Uterine smooth muscle cell (primary cell): ENCODE measurements at places on chromosomes 6 and 20. TPM values are rescaled to one million over a fixed set of nuclear protein-coding genes. Genes with fewer than 3 reads are reported as not detected.

Gene EBF4
- 1.2 and 4.1 TPM in 2 replicates for total RNA-seq

Gene PAQR8
- total RNA-seq, result 4.0 and 4.1 TPM in 2 replicates

Gene CFB
- 2.3 and 5.6 TPM in 2 replicates for total RNA-seq

Gene TMEM74B
- 0.11 TPM in 1 of 2 replicates, not detected in the other for total RNA-seq

Gene SLC52A3
- total RNA-seq, result 0.12 TPM in 1 of 2 replicates, not detected in the other

Gene HACE1
- 25.7 and 26.3 TPM in 2 replicates for total RNA-seq

Gene RRAGD
- 2.3 and 3.2 TPM in 2 replicates for total RNA-seq

Gene MROH8
- total RNA-seq, result 1.1 and 1.4 TPM in 2 replicates

Gene COL9A3
- total RNA-seq, result 0.11 and 1.1 TPM in 2 replicates

Gene SLC25A27
- 4.1 and 7.9 TPM in 2 replicates for total RNA-seq

Gene PRL
- total RNA-seq, result not detected in 2 replicates

Gene SLC22A7
- total RNA-seq, result not detected in 2 replicates

Gene DOK5
- total RNA-seq, result 14.6 and 15.6 TPM in 2 replicates

Gene PI3
- not detected in 2 replicates for total RNA-seq

Gene COL11A2
- 0.11 and 0.12 TPM in 2 replicates for total RNA-seq

Gene BNIP5
- not detected in 2 replicates for total RNA-seq

Gene PHACTR3
- 0.12 TPM in 1 of 2 replicates, not detected in the other for total RNA-seq

Gene TM9SF4
- total RNA-seq, result 25.5 and 35.4 TPM in 2 replicates

Gene ANKRD6
- total RNA-seq, result 2.0 and 2.7 TPM in 2 replicates

Gene TPMT
- total RNA-seq, result 27.4 and 55.6 TPM in 2 replicates

Gene WFDC10B
- not detected in 2 replicates for total RNA-seq

Gene PDE7B
- 2.5 and 2.8 TPM in 2 replicates for total RNA-seq

Gene CALHM4
- not detected in 2 replicates for total RNA-seq

Gene TBC1D20
- total RNA-seq, result 36.1 and 51.9 TPM in 2 replicates

Gene RAB5IF
- 65.6 and 85.7 TPM in 2 replicates for total RNA-seq

Gene TENT5A
- total RNA-seq, result 30.1 and 56.0 TPM in 2 replicates

Gene SLC22A16
- total RNA-seq, result 0.11 TPM in 1 of 2 replicates, not detected in the other

Gene ZSCAN16
- 4.9 and 5.8 TPM in 2 replicates for total RNA-seq

Gene NOP56
- 146 and 205 TPM in 2 replicates for total RNA-seq

Gene MOG
- not detected in 2 replicates for total RNA-seq

Gene CAPN11
- not detected in 2 replicates for total RNA-seq

Gene OR2H1
- total RNA-seq, result not detected in 2 replicates

Gene RAET1L
- not detected in 2 replicates for total RNA-seq

Gene WFDC10A
- total RNA-seq, result not detected in 2 replicates

Gene AGER
- total RNA-seq, result 0.12 and 0.44 TPM in 2 replicates

Gene MEP1A
- total RNA-seq, result not detected in 2 replicates

Gene SNX21
- 58.0 and 65.3 TPM in 2 replicates for total RNA-seq

Gene ARFGEF3
- total RNA-seq, result 0.55 and 1.7 TPM in 2 replicates

Gene TBXT
- total RNA-seq, result not detected in 2 replicates

Gene POM121L2
- not detected in 2 replicates for total RNA-seq

Gene NR2E1
- total RNA-seq, result not detected in 2 replicates

Gene NKX2-2
- total RNA-seq, result not detected in 2 replicates

Gene THBD
- total RNA-seq, result 18.5 and 54.1 TPM in 2 replicates

Gene GPLD1
- 0.33 and 0.87 TPM in 2 replicates for total RNA-seq

Gene PACSIN1
- total RNA-seq, result not detected in 2 replicates

Gene FAM135A
- 10.6 and 15.1 TPM in 2 replicates for total RNA-seq

Gene IRF4
- total RNA-seq, result under 0.01 TPM in 2 replicates

Gene SNAP91
- 0.11 and 2.9 TPM in 2 replicates for total RNA-seq

Gene CRIP3
- total RNA-seq, result not detected in 2 replicates
